ENCODE measurements at places on chromosomes 2 and 18. TPM values are rescaled to one million over a fixed set of nuclear protein-coding genes. Genes with fewer than 3 reads are reported as not detected.

SMAD2 gene
- total RNA-seq, result 120 TPM

DNA sequence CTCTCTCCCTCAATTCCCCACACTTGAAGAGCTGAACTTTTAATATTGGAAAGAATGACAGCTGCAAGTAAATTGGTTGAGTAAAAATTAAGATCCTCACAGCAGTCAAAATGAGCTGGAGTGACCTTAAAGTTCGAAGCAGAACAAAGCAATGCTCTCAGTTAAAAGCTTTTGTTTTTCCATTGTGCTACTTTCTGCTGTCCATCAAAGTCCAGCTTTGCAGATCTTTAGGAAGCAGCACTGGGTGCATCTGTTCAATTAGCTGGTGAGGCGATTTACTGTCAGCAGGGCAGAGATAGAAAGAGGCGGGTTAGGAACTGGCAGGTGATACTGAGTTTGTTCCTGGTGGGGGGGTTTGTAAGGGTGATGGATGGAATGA, 834.8 kb downstream of the CPS1 start:
- no peaks in the 10 kb centered on the region for H3K27me3 ChIP-seq
- no peaks in the 10 kb centered on the region for H3K36me3 ChIP-seq
- no peaks in the 10 kb centered on the region for H3K4me1 ChIP-seq
- H3K4me3 ChIP-seq, result no peak overlapping the region
- H3K27ac ChIP-seq, result no peak overlapping the region

DNA sequence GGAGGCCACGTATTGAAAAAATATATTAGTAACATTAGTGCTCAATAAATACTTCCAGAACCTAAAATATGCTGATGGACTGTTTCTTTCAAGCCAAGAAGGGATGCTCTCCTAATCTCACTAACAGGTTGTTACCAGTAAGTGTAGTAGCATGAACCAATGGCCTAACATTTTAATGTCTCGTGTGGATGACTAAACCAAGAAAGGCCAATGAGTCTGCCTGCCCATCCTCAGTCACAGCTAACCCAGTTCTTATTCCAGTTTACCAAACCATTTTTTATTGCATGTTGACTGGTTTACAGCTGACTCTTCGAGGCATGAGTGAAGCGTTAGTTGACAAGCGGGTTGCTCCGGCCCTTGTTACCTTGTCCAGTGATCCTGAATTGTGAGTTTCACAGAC, 45.1 kb upstream of the TNFRSF11A start:
- no peaks in the 10 kb centered on the region for H3K36me3 ChIP-seq
- H3K27me3 ChIP-seq, result no peaks in the 10 kb centered on the region
- peaks cover 19% of the 10 kb centered on the region for H3K4me1 ChIP-seq

GRCh38 chr2:201275990-201276389, 15.7 kb downstream of the CASP8 start:
- peaks cover 17% of the 10 kb centered on the region for H3K36me3 ChIP-seq
- no peak overlapping the region for H3K27ac ChIP-seq
- DNase-seq, result no peak
- no peak overlapping the region for H3K4me3 ChIP-seq
- no peaks in the 10 kb centered on the region for H3K4me1 ChIP-seq
- no peaks in the 10 kb centered on the region for H3K27me3 ChIP-seq

SPDYA gene
- total RNA-seq, result 1.3 TPM

ASB1 gene
- total RNA-seq, result 30.6 TPM

- H3K4me1 ChIP-seq, result no peaks in the 10 kb centered on the region
- no peak overlapping the region for H3K4me3 ChIP-seq
- peaks cover 4% of the 10 kb centered on the region for H3K27me3 ChIP-seq
- DNase-seq, result no peak
- no peaks in the 10 kb centered on the region for H3K36me3 ChIP-seq
Observed at GRCh38 chr2:73705091-73705490, 32.1 kb downstream of the TPRKB start.

WNT10A gene
- total RNA-seq, result 2.5 TPM

ELAC1 gene
- total RNA-seq, result 7.6 TPM

All from astrocyte (in vitro differentiated cells and primary cell).